Hippocampal formation (tissue), 2 donors: ENCODE measurements at places on chromosomes 3 and 15.

DNA sequence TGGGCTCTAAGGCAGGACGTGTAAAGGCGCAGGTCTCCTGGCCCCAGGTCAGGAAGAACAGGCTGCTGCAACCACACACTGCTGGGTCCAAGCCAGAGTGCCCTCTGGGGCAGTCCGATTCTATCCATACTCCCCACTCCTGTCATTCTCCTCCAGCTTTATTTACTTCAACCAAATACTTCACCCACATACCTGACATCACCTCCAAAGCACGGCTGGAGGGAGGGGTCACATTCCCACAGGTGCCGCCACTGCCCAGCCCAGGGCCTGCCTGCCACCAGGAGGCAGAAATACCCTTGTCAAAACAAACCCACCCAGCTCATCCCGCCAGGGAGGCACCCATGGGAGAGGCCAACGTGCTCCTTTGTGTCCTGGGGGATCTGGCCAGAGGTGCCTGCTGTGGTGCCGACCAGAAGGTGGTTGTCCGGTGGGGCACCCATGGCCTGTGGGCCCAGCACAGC, 100.4 kb downstream of the DAPK2 start:
- no peak for DNase-seq

DNA sequence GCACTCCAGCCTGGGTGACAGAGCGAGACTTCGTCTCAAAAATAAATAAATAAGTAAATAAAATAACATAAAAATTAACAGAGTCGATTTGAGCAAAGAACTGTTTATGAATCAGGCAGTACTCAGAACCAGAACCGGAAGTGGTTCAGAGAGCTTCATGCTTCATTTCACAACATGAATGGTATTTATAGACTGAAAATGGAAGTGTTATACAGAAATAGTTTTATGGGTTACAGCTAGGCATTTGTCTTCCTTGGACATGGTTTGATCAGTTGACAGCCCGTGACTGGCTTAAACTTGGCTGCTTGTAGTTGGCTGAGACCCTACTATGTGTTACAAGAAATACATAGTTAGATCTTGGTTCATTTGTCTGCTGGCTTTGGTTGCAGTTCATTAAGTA, 216.0 kb upstream of the MCTP2 start:
- no peak for DNase-seq

DNA sequence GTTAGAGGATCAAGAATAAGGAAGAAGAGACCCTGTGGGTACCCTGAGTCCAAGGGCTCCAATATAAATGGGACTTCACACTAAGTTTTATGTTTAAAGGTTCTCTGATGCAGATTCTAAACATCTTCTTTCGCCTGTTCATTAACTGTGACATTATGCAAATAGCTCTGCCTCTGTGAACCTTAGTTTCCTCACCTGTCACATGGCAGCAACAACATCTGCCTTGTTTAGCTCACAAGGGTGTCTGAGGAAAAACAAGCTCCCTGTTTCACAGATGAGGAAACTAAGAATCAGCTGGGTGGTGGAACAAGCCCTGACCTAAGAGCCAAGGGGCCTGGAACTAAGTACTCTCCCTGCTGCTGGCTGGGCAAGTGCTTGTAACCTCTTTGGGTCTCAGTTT, 40.8 kb downstream of the GOLGA6L1 start:
- no peak for DNase-seq

DNA sequence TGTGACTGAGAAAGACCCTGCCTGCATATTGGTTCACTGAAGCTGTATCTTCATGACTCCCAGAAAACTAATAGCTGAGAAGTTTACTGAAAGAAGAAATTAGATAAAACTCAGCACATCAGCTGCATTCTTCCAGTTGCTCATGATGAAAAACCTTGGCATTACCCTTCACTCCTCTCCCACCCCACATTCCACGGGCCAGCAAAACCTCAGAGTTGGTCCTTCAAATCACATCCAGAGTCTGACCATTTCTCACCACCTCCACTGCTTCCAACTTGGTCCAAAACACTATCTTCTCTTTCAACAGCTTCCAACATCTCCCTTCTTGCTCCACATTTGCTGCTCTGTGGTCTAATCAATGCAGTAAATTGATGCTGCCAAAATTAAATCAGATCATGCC, 97.1 kb downstream of the CD47 start:
- no peak for DNase-seq

- DNase-seq: no peak
These were observed 6.4 kb downstream of the CLN6 start for GRCh38 chr15:68223171-68223570.

DNA sequence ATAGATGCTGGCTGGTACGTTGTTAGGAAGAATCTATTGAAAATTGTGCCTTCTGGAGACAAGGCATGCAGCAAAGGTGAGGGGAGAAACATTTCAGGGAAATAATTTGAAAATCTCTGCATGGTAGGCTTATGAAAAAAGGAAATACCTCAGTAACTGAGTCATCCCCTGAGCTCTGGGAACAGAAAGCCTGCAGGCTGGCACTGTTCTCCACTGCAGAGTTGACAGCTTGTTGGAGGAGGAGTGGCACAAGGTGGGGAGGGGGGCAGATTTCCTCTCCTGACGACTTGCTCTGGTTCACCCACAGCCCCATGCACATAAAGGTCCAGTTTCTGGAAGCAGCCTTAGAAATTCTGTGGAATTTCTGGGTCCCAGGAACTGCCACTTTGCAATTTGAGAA, 179.4 kb downstream of the ABHD5 start:
- no peak for DNase-seq

- no peak for DNase-seq
These were observed 24.6 kb upstream of the ZNF280D start for GRCh38 chr15:56757875-56758274.

DNA sequence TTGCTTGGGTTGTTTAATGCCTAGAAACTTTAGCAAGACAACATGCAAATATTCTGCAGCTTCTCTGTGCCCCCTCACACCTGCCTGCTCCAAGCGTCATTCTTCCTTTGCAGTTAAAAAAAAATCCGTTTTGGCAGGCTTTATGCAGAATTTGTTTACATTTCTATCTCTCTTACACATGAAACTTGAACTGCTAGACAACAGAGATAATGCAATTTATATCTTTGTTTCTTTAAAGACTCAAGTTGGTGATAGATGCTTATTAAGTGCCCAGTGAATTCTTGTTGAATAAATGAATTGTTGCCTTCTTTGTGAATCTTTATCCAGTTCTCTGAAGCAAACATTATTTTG, 53.2 kb downstream of the CHST2 start:
- DNase-seq: no peak

DNA sequence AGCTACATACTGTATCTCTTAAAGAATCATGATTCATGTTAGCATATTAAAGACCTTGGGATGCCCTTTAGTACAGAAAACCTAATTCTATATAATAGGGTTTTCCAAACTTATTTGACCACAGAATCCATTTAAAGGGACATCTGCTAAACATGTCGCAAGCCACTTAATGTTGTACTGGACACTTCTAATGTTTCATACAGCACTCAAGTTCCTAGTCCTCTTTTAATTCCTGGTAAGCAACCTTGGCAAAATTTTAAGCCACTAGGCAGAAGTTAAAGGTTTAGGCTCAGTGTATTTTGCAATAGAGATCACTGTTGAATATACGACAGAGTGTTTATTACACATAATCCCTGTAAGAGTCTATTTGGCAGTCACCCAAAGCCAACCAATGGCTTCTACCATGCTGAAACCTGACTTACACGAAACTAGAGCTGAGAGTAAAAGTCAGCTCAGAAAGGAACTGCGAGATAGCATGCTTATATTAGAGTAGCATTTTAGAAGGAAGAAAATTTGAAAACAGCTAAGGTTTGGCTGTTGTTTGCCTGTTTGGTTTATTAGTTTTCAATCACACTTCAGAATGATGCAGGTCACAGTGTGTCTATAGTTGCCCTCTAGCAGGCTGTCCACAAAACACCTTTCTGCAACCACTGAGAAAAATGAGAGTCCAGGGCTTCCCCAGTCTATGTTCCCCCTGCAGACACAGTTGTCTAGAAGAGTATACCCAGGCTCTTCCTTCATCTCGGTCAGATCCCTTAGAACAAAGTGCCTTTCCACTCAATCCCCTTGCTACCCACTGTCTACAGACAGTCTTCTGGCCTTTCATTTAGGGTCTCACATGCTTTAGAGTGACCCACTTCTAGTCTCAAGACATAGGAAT, 104.4 kb downstream of the FMN1 start:
- DNase-seq: no peak

DNA sequence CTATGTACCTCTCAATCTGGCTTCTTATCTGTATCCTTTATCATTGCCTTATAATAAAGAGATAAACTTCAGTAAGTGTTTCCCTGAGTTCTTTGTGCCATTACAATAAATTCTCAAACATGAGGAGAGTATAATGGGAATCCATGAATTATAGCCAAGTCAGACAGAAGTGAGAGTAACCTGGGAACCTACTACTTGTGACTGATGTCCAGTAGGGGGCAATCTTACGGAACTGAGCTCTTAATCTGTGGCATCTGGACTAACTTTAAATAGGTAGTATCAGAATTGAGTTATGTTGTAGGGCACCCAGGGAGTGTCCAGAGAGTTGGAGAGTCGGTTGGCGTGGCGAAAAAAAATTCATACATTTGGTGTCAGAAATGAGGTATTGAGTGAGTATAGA, 542.6 kb downstream of the ZBBX start:
- no peak for DNase-seq

GRCh38 chr15:64209680-64210334, 47.0 kb upstream of the PPIB start:
- DNase-seq: no peak

DNA sequence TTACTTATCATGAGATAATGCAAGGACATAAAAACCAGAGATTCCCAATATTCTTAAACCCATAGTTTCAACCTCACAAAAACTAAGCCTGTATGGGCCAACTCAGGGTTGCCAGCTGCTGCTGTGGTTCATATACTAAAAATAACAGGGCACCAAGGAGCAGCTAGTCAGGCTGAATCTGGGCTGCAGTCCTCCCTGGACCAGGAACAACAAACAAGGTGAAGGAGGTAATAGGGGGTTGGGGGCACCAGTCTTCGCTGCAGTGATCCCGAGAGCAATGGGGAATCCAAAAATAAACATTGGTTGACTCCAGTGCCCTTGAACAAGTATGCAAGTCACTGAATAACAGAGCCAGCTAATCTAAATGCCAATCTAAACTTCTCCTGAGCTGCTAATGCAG, 108.9 kb downstream of the MECOM start:
- no peak for DNase-seq

GRCh38 chr3:186270701-186271100, 91.3 kb downstream of the DGKG start:
- no peak for DNase-seq

GRCh38 chr3:101177577-101177976, 142.8 kb downstream of the IMPG2 start:
- no peak for DNase-seq

- DNase-seq: no peak
These were observed 217.3 kb downstream of the SNRPN start for GRCh38 chr15:25171856-25172687.

GRCh38 chr15:51756482-51756881, 5.1 kb downstream of the TMOD2 start:
- no peak for DNase-seq

DNA sequence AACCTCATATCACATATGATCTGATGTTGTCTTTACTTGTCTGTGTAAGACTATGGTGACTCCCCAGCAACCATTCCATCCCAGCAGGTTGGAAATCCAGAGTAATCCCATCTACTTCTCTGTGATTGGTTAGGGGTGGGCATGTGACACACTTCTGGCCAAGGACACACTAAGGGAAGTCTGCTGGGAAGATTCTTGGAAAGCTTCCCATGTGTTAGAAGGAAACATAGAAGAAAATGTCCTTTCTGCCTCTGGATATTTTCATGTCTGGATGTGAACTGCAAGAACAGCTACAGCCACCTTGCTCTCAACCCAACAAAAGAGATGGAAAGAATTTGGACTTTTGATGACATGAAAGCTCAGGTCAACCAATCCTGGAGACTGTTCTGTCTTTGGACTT, 2.6 kb upstream of the UBE2Q2 start:
- no peak for DNase-seq

GRCh38 chr3:119911748-119912147, 129.8 kb downstream of the NR1I2 start:
- DNase-seq: no peak

- DNase-seq: no peak
These were observed 29.8 kb downstream of the NGRN start for GRCh38 chr15:90295270-90295648.

GRCh38 chr3:110971010-110971601, 100.5 kb upstream of the NECTIN3 start:
- no peak for DNase-seq

DNA sequence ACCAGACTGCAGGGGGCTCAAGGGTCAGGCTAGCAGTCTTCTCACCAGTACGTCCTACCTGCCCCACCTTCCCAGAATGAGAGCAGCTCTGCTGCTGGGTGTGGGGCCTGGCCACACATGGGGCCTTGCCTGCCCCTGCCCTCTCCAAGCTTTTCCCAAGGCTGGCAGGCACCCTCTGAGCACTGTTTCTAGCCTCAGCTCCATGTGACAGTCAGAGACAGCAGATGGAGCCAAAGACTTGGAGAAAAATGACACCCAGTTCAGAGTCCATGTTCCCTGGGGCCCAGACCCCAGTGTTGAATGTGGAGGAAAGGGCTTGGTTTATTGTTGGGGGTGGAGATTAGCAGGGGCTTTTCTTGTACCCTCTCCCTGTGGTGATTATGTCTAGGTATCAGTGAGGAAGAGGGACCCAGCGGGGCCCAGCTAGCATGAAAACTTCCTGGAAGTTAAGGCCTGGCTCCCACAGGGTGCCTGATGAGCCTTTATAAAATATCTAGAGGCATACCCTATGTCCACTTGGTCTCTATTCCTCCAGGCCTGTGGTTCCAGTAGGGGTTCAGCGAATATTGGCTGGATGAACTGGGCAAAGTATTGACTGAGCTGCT, 153.8 kb downstream of the EEFSEC start:
- no peak for DNase-seq

GRCh38 chr3:47261301-47261700, 21.3 kb downstream of the KIF9 start:
- no peak for DNase-seq

GRCh38 chr3:128432301-128432970, 34.3 kb downstream of the DNAJB8 start:
- no peak for DNase-seq

GRCh38 chr3:77933926-77934325, 894.0 kb downstream of the ROBO2 start:
- no peak for DNase-seq

DNA sequence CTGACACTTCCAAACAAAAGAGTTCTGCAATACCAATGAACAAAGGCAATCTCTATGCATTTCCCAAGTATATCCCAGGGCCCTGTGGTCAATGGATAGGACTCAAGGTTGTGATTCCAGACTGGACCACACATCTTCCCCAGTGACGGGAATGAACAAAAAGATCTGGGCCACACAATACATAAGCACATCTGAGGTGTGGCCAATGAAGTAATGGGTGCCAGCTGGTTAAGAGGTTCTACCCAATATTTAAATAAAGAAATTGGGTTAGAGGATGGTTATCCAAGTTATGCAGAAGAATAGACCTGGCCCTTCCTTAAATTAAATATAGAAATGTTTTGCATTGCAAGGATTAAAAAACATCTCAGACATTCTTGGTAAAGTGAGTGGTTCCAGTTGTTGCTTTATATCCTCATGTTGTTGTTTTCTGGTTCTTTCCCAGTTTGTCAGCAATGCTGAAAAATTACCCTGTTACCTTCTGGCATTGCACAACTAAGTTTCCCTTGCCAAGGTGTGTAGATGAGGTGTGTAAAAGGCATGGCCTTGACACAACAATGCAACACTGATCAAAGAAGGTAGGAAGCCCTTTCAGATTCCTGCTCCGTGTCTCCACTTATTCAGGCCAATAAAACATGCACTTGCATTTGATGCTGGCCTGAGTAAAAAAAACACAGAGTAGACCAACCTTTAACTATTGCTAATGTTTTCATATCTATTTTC, 86.5 kb downstream of the PRICKLE2 start:
- DNase-seq: no peak
